ENCODE measurements at places on chromosomes 7 and 10.

- DNase-seq: no peak
Observed at GRCh38 chr10:122510326-122510725, 49.0 kb downstream of the HTRA1 start.

DNA sequence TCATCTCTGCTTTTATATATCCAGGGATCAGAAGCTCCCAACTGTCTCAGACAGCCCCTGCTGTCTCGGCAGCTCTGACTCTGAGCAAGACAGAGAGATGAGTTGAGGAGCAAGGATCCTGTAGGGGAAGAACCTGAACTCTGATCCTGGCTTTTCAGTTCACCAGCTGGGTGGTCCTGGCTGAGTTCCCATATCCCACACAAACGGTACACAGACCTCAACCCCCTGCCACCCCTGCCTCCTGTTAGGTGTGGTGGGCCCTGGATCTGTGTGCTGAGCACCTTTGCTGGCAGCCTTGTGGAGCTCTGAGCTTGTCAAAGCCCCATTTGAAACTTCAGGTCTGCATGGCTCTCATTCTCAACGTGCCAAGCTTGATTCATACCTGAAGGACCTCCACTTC is 54.3 kb upstream of the GPR26 start:
- no peak for DNase-seq

DNA sequence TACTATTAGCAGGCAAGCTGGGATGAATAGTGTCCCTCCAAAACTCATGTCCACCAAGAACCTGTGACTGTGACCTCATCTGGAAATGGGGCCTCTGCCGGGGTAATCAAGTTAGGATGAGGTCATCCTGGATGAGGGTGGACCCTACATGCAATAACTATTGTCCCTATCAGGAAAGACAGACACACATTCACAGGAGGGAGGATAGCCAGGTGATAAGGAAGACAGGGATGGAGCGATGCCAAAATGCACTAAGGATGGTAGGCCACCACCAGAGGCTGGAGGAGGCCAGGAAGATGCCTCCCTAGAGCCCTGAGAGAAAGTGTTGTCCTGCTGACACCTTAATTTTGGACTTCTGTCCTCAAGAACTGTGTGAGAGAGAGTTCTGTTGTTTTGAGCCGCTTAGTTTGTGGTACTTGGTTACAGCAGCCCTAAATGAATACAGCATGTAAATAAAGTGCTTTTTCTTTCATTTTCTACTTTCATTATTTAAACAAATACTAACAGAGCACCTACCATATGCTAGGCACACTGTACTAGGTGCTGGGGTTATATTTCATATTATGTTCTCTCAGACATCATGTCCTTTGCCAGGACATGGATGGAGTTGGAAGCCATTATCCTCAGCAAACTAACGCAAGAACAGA is 111.9 kb downstream of the USP6NL start:
- DNase-seq: no peak

DNA sequence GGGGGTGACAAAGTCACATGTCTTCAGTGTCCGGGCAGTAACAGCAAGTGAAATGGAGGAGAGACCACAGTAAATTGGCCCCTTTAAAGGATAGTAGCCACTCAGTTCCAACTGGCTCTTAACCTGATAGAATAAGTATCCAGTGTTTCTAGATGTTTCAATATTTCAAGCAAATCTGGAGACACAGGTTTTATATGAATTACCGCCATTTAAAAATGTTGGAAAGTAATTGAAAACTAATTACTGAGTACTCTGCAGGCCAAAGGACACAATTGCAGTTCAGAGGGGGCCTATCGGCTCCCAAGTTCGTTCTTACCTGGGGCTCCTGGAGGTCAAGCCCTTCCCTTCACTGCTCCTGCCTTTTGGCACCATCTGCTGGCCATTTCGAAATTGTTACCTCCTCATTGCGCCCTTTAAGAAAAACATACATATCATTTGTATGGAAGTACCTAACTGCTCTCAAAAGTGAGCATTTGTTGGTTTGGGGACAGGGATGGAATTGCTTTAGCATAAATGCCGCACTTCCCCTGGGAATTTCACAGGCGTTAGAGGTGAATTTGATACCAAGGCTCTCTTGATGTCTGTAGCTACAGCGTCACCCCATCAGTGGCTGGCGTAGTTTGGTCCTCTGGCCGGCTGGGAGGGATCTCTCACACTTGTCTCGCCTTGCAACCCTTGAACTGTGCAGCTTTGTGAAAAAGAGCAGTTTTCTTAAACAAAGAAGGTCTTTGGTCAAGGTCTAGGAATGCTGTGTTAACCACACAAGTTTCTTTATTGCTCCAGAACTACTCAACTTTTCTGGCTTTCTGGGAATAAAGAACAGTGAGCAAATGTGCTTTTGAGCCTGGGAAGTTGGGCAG is 220.0 kb downstream of the ARHGAP21 start:
- DNase-seq: no peak

GRCh38 chr7:149866139-149866778 is 7.5 kb upstream of the ATP6V0E2 start:
- DNase-seq: no peak

DNA sequence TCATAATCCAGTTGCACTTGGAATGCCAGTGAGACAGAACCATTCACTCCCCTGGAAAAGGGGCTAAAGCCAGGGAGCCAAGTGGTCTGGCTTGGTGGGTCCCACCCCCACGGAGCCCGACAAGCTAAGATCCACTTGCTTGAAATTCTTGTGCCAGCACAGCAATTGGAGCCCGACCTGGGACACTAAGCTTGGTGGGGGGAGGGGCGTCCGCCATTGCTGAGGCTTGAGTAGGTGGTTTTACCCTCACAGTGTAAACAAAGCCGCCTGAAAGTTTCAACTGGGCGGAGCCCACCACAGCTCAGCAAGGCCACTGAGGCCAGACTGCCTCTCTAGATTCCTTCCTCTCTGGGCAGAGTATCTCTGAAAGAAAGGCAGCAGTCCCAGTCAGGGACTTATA is 200.7 kb upstream of the NPSR1 start:
- DNase-seq: no peak

DNA sequence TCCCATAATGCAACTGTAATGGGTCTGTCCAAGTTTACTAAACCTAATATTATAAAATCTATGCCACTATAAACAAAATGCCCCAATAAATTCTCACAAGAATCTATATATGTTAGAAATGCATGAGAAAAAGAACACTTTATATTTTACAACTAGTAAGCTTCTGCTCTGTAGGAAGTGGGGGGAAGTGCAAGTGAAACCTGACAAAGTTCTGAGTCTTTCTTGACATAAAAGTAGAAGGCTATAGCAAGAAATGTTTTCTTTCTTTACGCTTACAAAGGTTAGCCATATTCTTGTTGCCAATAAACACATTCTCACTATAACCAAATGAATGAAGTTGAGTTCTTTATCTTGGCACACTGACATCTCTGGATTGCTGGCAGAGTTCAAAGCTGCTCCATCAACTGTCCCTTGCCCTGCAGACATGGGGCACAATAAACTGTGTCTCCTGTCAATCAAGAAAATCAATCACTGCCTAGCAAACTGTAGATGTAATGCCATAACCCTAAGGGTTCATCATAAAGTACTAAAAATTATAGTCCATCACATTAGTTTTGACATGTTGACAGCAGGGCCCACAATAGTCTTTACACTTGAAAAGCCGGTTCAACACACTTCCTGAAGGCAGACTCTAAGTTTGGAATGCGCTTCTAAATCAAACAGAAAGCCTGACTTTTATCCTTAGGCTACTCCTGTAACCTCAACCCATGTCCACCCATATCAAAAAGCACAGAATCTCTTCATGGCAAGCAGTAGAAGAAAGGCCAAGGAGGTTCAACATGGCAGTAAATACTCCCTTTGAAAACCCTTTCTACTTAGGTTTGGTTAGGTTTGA is 58.6 kb downstream of the TPK1 start:
- DNase-seq: no peak

GRCh38 chr10:110858297-110858934 is 13.3 kb upstream of the PDCD4 start:
- DNase-seq: no peak

- no peak for DNase-seq
Observed at GRCh38 chr7:115478426-115478825, 552.1 kb downstream of the TFEC start.

- DNase-seq: no peak
Observed at GRCh38 chr10:130203626-130204025, 67.4 kb downstream of the GLRX3 start.

- DNase-seq: no peak
Observed at GRCh38 chr7:32937344-32938174, 19.7 kb upstream of the FKBP9 start.

DNA sequence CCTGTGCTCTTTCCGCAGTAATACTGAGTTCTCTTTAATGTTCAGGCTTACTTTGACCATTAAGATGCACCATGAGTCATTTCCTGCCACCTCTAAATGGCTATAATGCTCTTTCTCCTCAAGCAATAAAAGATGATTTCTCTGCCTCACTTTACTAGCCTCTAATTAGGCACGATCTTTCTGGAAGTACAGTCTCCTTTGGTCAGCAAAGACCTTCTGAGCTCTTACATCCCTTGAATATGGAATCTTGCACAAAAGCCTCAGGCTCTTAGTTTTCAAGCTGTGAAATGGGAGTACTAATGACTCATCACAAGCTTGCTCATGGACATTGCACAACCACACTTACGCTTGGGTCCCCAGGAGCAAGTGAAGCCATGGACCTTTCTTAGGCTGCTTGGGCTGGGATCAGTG is 85.9 kb downstream of the FRMD4A start:
- no peak for DNase-seq

- DNase-seq: no peak
Observed at GRCh38 chr10:107561136-107561650, 396.7 kb upstream of the SORCS1 start.

- no peak for DNase-seq
Observed at GRCh38 chr10:118662228-118663035, 67.0 kb upstream of the PRLHR start.

DNA sequence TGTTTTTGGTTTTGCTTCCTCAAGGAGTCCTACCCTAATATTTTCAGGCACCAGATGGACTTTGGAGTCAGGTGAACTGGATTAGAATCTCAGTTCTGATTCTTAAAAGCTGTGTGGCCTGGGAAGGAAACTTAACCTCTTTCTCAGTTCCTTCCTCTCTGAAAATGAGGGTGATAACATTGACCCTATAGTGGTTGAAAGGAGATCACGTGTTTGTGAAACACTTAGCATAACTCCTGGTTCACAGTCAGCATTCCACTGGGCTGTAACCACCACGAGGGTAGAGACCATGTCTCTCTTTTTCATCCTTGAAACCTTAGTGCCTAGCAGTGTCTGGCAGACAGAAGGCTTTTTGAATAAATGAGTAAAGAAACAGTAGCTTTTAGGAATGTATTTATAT is 16.7 kb downstream of the LSMEM1 start:
- no peak for DNase-seq

- no peak for DNase-seq
Observed at GRCh38 chr7:55493408-55493807, 78.9 kb downstream of the VOPP1 start.

GRCh38 chr10:92702301-92702916 is 12.7 kb downstream of the HHEX start:
- no peak for DNase-seq

GRCh38 chr7:3971323-3971722 is 670.3 kb downstream of the SDK1 start:
- no peak for DNase-seq
